ENCODE measurements at places on chromosomes 16 and 17. TPM values are rescaled to one million over a fixed set of nuclear protein-coding genes. Genes with fewer than 3 reads are reported as not detected.
A peak's percentile ranks its signal among the peaks of the same experiment; 100 is the strongest.

Gene KRTAP4-4
- total RNA-seq: not detected

Gene FGF11
- 6.4 TPM for total RNA-seq

DNA sequence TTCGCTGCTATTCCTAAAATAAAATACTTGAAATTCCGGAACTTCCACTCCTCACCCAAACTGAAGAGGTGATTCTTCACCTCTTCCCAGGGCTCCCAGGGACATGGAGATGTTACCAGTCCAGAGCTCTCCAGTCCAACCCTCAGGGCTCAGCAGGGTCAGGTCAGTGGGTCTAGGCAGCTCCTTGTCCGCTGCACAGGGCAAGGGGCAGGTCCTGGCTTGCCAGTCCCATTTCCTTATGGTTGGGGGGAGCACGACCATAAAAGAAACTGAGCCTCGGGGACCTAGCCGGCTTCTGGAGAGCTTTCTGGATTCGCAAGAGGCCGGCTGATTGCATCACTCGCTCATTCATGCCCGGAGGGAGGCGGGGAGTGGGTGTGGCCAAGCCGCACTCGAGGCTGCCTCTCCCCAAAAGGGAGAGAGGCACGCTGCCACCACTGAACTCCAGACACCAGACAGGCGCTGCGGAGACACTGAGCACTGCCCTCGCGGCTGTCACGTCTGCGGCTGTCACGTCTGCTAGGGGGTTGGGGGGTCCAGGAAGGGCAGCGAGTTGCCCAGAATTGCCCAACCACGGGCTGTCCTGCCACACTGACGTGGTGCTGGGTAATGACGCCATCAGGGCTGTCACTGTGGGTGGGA is 15.8 kb downstream of the SLC7A5 start:
- H3K4me1 ChIP-seq: peaks cover 55% of the 10 kb centered on the region
- peak overlapping the region; percentile 78 for H3K4me3 ChIP-seq
- DNase-seq: peak; percentile 83
- peak overlapping the region; percentile 86 for H3K27ac ChIP-seq

DNA sequence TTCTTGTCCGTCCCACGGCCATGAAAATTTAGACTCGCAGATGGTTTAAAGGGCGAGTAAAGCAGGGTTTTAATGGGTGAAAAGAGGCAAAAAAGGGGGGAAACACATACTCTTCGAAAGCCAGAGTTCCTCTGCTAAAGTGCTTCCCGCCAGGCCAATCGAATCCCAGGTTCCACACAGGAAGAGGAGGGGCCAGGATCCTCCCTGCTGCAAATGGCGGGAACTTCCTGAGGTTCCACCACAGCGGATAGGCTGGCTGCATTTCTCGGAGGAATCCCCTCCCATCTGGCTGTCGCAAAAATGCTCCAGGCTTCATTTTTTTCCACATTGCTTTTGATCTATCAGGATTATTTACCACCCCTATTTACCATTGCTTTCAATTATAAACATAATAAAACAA is 670.1 kb upstream of the CA10 start:
- no peaks in the 10 kb centered on the region for H3K36me3 ChIP-seq
- no peak overlapping the region for H3K4me3 ChIP-seq
- H3K27ac ChIP-seq: no peak overlapping the region
- no peak for DNase-seq
- no peaks in the 10 kb centered on the region for H3K4me1 ChIP-seq
- H3K27me3 ChIP-seq: no peaks in the 10 kb centered on the region

DNA sequence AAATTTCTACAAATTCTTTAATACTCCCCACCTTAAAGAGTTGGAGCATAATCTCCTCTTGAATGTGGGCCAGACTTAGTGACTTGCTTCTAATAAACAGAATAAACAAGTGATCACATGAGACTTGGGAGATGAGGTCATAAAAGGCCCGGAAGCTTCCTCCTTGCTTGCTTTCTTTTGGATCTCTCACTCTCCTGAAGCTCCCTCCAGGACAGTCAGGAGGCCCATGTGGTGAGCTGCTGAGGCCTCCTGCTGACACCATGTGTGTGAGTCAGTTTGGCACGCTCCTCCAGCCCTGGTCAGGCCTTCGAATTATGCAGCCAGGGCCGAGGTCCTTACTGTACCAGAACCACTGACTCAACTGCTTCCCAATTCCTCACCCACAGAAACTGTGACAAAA is 53.2 kb downstream of the NDEL1 start:
- no peak overlapping the region for H3K27ac ChIP-seq
- peaks cover 13% of the 10 kb centered on the region for H3K36me3 ChIP-seq
- no peaks in the 10 kb centered on the region for H3K4me1 ChIP-seq
- DNase-seq: no peak

- peaks cover 5% of the 10 kb centered on the region for H3K36me3 ChIP-seq
- H3K4me1 ChIP-seq: no peaks in the 10 kb centered on the region
- H3K4me3 ChIP-seq: no peak overlapping the region
- DNase-seq: no peak
- H3K27ac ChIP-seq: no peak overlapping the region
- no peaks in the 10 kb centered on the region for H3K27me3 ChIP-seq
Measured at GRCh38 chr17:72812823-72813222, 279.7 kb downstream of the SLC39A11 start.

Measured in activated T-helper 1 cell treated with anti-CD3 and anti-CD28 coated beads, Interleukin-12 subunit alpha, Interleukin-12 subunit beta, Interleukin-2, Interleukin-4 antibody, amounts not matched to agents 30 ng/mL and 10 ng/mL and 1 ng/mL, durations not matched to agents 14 hours and 24 hours and 36 hours (primary cell).